ENCODE measurements at places on chromosomes 2 and 18.

DNA sequence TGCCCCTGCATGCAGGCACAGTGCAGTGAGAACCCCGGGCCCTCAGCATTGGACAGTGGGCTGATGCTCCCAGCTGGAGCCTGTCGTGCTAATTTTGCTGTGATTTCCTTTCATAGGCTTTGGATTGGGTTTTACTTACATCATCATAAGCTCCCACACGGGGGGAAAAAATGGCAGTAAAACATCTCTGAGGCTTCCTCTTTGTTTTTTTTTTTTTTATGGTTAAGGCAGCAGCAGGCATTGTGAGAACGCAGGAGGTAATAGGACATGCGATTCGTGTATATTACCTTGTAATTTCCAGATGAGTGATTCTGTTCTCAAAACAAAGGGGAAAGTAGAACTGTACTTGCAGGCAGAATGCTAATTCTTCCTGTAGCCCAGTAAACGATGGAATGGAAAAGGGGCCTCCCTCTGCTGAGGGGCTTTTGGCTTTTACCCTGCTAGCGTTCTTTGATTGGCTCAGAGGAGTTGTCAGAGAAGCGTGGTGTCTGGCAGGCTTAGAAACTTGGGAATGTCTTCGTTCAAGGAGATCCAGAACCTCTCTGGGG, 89.7 kb downstream of the NPAS2 start:
- no peak for DNase-seq

- DNase-seq: no peak
Observed at GRCh38 chr18:3902676-3903075, 452.7 kb downstream of the TGIF1 start.

GRCh38 chr2:224136396-224136795, 97.3 kb upstream of the SERPINE2 start:
- DNase-seq: no peak

DNA sequence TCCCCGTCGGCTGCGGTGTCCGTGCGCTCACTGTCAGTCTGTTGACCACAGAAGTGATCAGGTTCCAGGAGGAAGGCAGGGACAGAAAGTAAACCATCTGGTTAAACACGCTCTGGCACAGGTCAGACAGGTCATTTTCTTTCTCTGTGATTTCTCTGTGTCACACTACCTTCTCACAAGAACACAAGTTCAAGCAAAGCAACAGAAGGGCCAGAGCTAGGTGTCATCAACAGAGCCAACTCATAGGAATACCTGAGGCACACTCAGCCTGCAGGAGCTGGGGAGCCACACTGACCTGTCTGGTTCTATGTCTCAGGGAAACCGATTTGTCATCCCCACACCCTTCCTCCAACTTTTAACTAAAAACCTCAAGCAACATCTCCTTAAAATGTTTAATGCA, 115.1 kb upstream of the ZBTB14 start:
- no peak for DNase-seq

DNA sequence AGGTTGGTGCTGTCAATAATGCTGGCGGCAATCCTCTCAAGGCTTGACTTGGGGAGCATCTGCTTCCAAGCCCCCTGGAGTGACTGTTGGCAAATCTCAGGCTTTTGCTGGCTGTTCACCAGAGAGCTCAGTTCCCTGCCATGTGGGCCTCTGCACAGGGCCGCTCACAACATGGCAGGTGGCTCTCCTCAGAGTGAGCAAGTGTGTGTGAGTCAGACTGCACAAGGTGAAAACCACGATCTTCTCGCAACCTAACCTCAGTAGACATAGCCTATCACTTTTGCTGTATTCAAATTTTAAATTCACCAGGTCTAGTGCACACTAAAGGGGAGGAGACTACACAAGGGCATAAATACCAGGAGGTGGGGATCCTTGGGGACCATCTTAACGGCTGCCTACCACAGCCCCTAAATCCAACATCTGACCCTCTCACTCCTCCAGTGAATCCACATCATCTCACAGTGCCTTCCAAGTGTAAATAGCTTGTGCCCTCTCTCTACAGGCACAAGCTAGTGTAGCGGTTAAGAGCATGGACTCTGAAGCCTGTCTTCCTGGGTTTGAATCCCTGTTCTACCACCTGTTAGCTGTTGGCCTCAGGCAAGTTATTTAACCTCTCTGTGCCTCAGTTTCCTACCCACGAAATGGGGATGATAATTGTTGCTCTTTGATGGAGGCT, 187.7 kb upstream of the CXCR4 start:
- no peak for DNase-seq

DNA sequence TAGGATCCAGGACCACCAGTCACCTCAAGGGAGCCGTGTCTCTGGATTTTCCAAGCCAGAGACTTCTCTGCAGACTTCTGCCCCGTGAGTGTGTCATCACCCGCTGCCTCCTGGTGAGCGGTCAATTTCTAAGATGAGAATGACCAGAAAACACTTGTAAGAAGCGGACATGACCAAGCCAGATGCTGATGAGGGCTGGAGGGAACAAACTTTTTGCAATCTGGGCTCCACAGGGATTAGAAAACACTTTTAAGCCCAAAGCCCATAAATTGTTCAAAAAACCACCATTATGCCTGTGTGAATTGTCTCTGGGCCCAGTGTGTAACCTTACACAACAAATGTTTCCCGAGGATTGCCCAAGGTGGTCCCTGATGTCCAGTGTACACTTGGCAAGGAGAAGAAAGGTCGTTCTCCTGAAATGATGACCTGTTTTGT, 5.3 kb upstream of the NPPC start:
- no peak for DNase-seq

- DNase-seq: no peak
Observed at GRCh38 chr2:26495705-26496297, 17.9 kb upstream of the OTOF start.

DNA sequence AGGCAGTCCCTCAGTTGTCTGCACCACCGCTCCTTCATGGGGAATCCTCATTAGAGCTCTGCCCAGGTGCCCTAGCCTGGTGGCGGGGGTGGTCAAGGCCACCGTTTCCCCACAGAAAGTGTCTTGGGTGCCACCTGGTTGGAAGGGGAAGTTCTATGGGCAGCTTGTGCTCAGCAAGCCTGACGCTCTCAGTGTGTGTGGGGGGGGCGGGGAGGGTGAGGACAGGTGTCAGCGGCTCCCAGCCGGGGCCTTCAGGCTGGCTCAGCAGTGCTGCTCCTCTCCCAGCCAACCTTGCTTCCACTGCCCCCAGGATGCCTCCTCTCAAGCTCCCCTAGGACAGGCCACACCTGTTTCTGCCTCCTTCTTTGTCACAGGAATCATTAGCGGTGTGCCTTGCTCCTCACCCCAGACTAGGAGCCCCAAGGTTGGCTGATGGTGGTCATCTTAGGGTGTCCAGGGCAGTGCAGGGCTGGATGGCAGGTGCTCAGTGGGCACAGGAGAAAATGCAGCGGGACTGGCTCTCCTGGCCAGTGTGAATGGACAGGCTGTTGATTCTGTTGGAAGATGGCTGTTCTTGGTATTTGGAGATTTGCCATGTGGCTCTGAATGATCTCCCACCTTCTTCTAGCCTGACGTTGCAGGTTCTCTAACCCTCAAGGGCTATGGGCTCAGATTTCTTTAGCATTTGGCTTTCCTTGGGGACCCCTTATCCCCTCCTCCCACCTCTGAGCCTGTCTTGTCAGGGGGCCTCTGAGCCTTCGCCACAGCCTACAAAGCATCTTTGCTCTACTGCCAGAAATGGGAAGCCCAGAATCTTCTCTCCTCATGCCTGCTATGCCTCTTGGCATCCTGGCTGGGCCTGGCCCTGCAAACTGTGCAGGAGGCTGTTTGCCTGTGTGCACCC, 185.8 kb upstream of the HS6ST1 start:
- no peak for DNase-seq

DNA sequence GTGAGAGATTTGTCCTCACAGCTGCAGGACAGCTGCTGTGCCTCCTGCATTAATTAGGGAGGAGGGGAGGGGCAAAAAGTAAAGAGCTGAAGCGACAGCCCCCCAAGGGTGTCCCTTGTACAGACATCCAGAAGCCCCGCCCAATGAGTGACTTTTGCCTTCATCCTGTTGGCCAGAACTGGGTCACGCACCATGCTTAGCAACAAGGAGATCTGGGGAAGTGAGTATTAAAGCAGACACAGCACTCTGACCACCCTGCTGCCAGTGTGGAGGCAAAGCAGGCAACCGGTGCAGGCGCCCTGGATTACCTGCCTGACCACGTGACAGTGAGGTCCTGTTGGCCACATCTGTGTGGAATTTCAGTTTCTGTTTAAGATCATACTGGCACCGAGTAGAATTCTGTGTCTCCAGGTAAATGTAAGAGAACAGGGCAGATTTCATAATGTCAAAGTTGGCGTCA, 21.5 kb upstream of the BIN1 start:
- no peak for DNase-seq

DNA sequence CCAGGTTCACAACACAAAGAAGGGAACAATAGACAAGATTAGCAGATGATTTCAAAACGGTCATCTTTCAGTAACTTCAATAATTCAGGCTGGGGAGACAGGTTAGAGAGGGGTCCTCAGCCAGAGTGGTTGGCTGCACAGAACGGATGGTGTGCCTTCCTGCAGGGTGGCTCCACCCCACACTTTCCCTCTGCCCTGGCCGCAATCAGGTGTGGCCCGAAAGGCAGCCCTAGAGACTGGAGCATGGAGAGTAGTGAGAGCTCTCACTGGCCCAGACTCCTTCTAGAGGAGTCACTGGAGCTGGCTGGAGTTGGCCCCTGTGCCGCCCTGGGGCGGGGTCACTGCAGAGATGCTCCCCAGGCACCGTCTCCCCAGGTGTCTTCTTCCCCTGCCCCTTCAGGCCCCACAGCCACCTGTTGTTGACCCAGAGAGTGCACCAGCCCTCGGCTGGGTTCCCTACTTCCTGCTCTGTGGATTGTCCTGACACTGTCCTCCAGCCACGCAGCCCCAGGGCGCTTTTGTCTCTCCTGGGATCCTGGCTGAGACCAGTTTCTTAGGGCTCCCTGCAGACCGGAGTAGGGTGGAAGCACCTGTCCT, 126.8 kb downstream of the PXDN start:
- no peak for DNase-seq

DNA sequence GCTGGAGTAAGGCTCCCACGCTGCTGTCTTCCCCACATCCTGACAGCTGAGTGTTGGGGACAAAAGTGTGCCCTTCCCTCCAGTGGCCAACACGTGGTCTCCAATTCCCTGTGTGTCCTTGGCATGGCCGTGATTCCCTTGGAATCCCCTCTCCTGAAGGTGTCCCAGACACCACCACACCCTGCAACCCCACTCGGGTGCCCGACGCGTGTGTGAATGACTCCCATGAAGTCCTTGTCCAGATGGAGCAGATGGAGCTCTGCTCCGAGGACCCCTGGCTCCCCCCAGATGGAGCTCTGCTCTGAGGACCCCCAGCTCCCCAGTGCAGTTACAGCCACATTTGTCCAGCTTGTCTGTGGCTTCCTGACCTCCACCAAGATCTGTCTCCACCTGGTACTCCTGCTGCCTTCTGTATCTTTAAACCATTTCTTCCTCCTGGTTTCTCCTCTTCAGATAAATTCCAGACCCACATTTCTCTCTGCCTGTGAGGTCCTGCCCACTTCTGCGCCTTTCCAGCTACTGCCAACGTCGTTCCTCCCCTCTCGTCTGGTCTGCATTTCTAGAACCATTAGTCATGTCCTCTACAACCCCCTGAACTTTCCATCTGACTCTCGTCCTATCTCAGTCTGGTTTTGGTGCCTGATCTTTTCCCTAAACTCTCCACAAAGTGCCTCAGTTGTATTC, 86.8 kb upstream of the PXDN start:
- no peak for DNase-seq

GRCh38 chr2:64979744-64980143, 9.5 kb upstream of the SLC1A4 start:
- no peak for DNase-seq

DNA sequence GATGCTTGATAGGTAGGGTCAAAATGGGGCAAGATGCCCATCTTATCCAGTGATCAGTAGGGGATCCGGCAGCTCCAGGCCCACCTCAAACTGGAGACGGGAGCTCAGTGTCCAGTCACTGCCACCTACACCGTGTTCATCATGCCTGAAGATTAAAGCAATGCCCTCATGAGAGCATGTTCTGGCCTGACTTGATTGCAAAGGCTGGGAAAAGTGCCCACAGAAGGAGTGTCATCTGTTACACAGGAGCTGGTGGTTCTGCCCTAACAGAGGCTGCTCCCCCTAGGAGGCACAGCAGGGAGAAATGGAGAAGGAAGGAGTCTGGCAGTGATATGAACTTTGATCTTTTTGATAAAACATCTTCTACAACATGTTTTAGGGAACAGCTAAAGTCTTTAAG, 92.3 kb downstream of the CCBE1 start:
- DNase-seq: no peak

GRCh38 chr2:44572196-44572900, 210.6 kb downstream of the CAMKMT start:
- no peak for DNase-seq

GRCh38 chr2:160652236-160652635, 158.6 kb upstream of the RBMS1 start:
- no peak for DNase-seq

- DNase-seq: no peak
Observed at GRCh38 chr2:105114551-105114950, 76.7 kb downstream of the MRPS9 start.

- DNase-seq: no peak
Observed at GRCh38 chr2:240425697-240426096, 9.8 kb upstream of the GPC1 start.

- DNase-seq: no peak
Observed at GRCh38 chr18:67901573-67901972, 385.1 kb upstream of the DSEL start.

DNA sequence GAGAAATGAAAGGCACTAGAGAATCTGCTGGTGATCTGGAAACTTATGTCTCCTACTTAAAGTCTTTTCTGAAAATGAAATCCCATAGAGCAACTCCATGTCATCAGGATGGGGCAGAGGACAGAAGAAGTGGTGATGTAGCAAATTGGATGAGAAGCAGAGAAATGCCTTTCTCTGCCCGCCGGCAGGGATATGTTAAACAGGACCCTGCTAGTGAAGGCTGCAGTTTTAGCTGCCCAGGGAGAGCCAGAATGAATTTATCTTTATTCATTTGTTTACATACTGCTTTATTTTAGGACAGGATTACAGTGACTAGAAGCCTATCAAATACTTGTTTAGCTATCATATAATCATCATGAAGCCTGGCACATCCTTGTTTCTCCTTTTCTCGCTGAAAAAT, 247.0 kb downstream of the DOK6 start:
- DNase-seq: no peak

DNA sequence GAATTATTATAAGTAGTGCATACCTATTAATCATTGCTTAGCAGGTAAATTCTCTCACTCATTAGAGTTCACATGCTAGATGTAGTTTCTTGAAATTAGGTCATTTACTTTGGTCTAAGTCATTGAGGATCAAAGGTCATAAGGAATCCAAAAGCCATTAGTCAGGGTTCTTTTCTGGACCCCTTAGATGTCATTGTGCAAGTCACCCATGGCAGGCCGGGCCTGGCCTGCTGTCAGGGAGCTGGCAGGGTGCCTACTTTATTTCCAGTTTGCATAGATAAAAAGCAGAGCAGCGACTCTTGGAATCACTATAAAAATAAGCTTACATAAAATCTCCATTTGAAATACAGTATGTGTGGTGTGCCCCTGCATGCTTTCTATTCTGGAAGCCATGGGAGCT, 91.3 kb downstream of the MEIS1 start:
- no peak for DNase-seq

DNA sequence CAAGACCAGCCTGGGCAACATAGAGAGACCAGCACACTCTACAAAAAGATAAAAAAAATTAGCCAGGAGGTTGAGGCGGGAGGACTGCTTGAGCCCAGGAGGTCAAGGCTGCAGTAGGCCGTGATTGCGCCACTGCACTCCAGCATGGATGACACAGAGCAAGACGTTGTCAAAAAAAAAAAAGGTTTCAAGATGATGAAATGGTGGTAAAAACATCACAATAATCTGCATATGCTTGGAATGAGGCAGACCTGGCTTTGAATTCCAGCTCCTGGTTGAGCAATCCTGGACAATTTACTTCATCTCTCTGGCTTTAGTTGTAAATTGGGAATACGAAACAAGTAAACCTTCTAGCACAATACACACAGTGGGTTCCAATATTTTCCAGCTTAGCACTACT, 24.1 kb downstream of the USP40 start:
- no peak for DNase-seq

All from anterior cingulate cortex (tissue), 58 donors.